ENCODE measurements at places on chromosomes 6 and 20.

GRCh38 chr6:83852528-83853177 is 507 bp upstream of the RIPPLY2 start:
- DNase-seq: no peak

DNA sequence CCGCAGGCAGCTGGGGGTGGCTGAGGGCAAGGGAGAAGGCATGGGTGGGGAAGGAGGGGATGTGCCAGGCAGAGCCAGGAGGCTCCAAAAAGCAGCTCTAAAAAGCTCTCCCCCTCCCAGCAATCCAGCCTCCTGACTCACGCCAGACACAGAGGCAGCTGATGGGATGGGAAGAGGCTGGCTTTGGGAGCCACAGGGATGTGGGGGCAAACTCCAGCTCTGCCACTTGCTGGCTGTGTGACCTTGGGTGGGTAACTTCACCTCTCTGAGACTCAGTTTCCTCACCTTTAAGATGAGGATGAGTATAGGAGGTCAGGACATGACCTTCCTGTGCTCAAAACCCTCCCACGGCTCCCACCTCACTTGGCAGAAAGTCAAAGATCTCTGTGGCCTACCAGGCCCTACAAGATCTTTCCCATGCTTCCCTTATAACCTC is 148.9 kb downstream of the CEBPB start:
- no peak for DNase-seq

DNA sequence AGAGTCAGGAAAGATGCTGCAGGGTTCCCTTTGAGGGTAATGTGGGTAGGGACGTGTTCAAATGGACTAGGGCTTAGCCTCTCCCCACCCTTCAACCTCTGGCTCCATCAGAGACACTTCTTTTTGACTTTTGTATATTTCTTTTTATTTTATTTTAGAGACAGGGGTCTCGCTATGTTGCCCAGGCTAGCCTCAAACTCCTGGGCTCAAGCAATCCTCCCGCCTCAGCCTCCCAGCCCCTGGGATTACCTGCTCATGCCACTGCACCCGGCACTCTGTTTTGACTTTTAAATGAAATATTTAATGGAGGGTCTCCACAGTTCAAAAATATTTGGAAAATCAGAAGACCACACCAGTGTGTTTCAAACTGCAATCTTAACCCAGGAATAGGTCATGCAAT is 8.6 kb downstream of the HNF4A start:
- no peak for DNase-seq

DNA sequence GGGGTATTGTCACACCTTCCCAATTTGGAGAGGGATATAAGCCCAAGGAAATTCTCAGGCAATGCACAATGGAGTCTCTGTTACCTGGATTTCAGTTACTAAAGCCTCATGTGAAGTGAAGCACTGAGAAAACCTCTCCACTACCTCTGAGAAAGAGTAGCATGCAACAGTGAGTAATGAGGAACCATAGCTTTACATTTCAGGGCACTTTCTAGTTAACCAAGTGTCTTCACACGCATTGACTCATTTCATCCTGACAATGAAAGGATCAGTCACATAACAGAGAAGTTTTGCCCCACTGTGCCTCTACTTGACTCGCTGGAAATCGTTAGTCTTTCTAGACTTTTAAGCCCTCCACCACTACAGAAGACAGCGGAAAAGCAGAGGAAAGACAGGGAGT is 86.2 kb upstream of the ARID1B start:
- DNase-seq: no peak

DNA sequence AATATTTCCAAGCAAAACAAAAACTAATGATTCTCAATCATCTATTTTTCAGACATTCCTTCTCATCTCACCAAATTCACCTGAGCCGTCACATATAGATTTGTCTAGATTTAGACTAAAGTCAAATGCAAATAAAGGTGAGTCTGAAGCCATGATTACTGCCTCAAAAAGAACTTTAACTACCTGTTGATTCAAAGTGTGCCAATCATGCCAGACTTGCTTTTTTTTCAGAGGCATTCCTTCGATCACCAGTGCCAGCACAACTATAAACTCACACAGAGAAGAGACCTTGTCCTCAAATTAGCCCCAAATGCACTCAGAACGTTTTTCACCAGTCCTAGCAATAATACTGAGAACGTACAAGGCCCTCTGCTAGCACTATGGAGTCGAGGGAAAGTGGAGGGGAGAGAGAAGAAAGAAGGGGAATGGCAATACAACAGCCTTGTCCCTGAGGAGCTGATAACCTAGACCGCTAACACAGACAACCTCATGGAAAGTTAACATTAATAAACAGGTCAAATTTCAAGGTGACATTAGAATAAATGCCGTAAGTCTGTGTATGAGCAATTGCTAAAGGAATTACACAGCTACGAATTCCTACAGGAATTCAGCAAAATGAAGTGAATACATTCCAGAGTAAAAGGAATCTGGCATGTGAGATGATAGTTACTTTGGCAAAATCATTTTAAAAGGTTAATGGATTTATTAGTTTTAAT is 60.9 kb downstream of the EPB41L2 start:
- DNase-seq: no peak

GRCh38 chr6:148620579-148621298 is 126.1 kb upstream of the UST start:
- DNase-seq: no peak

GRCh38 chr6:68730291-68731054 is 95.4 kb downstream of the ADGRB3 start:
- no peak for DNase-seq

- DNase-seq: peak; percentile 60
Observed at GRCh38 chr6:135180542-135181332, at the start of gene MYB. Gene MYB (plus strand): TSS chr6:135181308. CDS start chr6:135181514, 206 bp downstream.

GRCh38 chr6:150977281-150977680 is 111.8 kb downstream of the MTHFD1L start:
- DNase-seq: no peak

GRCh38 chr6:113871975-113872374 is 14.8 kb downstream of the MARCKS start:
- no peak for DNase-seq

GRCh38 chr20:62054451-62054953 is 11.2 kb downstream of the TAF4 start:
- no peak for DNase-seq

GRCh38 chr6:135094403-135094821 is 39.8 kb upstream of the HBS1L start:
- no peak for DNase-seq

Measured in naive thymus-derived CD4-positive, alpha-beta T cell (primary cell).